ENCODE measurements at places on chromosomes 7 and 10.

GRCh38 chr10:126939706-126940105, 34.5 kb downstream of the DOCK1 start:
- DNase-seq: no peak

DNA sequence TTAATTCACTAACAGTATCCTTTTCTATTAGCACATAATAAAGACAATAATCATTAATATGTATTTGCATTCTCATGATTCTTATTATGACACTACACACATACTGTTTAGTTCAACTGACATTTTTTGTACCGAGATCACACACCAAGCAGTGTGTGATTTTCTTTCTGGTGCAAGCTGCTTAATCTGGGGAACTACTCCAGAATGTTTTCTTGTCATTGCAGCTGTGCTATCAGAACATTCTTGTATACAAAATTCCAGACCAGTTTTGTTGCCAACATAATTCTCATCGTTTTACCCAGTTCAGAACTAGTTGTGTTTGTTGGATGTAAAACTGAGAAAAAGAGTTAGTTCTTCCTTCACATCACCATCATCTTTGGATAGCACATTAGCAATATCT, 37.4 kb downstream of the VKORC1L1 start:
- DNase-seq: no peak

GRCh38 chr10:45064998-45065397, 64.3 kb downstream of the ZNF22 start:
- no peak for DNase-seq

- no peak for DNase-seq
These were observed 219.2 kb upstream of the BMPER start for GRCh38 chr7:33685981-33686683.

DNA sequence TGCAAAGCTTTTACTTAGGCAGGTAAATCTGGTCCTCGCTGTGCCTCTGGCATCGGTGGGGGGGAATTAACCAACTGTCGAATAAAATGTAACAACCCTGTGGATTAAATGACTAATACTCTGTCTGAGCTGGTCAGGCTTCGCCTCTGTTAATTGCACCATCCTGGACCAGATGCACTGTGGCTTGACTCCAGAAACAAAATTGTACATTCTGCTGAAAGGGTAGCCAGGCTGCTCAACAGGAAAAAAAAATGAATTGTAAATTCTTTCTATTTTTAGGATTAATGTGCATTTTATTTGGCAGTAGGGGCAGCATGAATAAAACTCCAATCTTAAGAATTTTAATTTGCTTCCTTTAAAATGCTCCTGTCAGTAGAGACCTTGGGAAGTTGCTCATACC, 389.4 kb downstream of the SORCS1 start:
- no peak for DNase-seq

DNA sequence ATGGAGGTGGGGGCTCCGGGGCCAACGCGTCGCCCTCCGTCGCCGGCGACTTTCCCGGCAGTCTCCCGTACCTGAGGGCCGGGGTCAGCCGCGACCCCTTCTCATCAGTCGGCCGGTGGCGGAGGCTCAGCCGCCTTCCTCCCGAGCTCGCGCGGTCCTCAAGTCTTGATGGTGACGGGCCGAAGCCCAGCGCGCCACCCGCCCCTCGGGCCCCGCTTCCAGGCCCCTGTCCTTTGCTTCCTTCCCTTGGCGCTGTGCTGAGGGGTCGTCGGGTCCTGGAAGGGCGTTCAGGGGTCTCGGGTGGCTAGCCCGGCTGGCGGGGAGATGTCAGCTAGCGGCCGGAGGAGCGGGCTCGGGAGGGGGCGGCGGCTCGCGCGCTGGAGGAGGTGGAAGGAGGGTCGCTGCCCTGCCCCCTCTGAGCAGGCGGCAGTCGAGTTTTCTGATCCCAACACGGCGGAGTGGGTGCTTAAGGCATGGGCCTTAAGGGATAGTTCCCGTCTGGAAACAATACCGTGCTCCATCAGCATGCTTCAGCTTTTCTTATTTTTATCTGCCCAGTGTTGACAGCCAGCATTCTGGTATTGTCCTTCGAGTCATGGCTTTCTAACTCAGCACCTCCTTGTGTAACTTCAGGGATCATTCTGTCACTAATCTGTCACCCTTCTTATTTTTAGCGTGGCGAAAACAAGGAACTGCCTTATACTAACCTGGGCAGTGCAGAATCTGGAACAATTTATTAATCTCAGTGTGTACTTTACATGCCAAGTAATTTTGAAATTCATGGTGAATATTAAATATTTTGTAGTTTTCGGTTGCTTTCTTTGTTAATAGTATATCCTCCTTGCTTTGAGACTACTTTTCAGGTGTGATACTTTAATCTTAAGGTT, 748 bp downstream of the PHTF2 start:
- no peak for DNase-seq

DNA sequence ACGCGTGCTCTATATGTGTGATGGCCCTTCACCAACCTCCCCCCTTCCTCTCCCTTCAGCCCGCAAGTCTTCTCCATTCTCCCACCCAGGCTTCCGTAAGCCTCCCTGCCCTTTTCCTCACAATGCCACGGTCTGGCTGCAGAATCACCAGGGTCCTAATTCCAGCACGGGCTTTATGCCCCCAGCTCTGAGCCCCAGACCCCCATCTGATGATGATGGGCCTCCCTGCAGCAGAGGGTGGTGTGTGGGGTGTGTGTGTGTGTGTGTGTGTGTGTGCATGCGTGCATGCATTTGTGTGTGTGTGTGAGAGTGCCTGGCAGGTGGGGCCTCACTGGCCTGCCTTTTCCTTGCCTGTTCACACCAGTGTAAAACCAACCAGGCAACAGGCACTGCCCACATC, 109.9 kb downstream of the OAT start:
- DNase-seq: no peak

GRCh38 chr10:63324495-63324854, 141.3 kb downstream of the JMJD1C start:
- no peak for DNase-seq
